ENCODE measurements at places on chromosomes 16 and 17.
A peak's percentile ranks its signal among the peaks of the same experiment; 100 is the strongest.

- no peak for DNase-seq
These were observed 9.6 kb downstream of the PSMD7 start for GRCh38 chr16:74305978-74306784.

- no peak for DNase-seq
These were observed 17.7 kb downstream of the PLCG2 start for GRCh38 chr16:81796583-81797346.

GRCh38 chr16:66910175-66910940 is 8.3 kb downstream of the CDH16 start:
- no peak for DNase-seq

GRCh38 chr16:10240854-10241613 is 58.8 kb upstream of the GRIN2A start:
- DNase-seq, result no peak

DNA sequence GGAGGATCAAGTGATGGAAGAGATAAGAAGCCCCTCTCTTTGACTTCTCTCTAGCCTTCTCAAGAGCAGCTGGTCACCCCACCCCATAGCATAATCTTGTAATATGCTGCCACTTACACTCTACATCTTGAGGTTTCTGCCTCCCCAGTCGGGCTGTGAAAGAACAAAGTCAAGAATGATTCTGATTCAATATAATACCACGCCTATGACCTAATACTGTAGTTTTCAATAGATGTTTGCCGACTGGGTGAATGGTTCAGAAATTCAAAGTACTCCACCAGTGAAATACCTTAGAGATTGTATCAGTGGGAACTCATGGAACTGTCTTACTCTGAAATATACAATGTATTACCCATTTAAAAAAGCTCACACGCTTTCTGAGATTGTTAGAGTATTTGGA is 93.0 kb upstream of the ZFHX3 start:
- DNase-seq, result no peak

DNA sequence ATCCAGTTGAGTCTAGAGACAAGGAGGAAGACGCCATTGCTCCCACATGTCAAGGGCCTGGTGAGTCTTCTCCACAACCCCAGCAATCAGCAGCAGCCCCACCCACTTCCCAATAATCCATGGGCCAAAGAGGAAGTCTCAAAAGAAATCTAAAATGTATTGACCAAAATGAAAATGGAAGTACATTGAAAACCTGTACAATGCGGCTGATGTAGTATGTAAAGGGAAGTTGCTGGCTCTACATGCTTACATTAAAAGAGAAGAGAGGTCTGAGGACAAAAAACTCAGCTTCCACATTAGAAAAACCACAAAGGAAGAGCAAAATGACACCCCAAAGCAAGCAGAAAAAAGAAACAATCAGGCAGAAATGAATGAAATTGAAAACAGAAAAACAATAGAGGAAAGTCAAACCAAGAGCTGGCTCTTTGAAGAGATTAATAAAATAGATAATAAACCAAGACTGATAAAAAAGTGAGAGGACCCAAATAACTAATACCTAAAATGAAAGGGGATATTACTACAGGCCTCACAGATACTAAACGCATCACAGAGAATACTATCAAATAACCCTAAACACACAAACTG is 100.6 kb upstream of the METRNL start:
- DNase-seq, result no peak

- no peak for DNase-seq
These were observed 27.1 kb downstream of the SCPEP1 start for GRCh38 chr17:57004944-57005579.

GRCh38 chr17:66525338-66525737 is 222.9 kb downstream of the PRKCA start:
- DNase-seq, result no peak

DNA sequence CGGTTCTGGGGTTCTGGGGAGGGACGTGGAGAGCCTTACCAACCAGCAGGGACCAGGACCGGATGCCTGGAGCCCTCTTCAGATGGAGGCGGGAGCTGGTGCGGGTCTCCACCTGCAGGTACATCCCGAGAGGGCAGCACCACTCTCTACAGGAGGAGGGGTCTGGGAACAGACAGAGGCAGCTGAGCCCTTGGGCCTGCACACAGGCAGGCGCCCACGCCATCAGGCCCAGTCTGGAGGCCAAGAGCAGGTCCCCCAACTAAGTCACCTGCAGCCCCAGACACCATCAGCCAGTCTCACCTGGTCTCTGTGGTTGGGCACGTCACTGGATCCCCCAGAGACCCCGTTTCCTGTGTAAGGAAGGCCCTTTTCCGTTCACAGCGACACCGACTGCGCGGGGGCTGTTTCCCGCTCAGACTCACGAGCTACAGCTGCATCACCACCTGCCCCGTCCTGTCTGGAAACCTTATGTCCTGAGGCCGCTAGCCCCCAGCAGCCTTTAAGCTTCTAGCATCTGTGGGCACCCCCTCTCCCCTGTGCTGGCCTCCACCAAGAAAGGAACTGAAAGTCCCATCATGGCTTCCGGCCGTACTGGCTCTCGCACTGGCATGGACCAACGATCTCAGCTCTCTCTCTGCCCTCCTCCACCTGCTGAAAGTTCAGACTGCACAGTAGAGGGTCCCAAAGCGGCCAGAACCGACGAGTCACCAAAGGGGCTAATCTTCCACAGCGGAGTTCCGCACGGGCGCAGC is 1.2 kb downstream of the CYBC1 start:
- peak; percentile 56 for DNase-seq

DNA sequence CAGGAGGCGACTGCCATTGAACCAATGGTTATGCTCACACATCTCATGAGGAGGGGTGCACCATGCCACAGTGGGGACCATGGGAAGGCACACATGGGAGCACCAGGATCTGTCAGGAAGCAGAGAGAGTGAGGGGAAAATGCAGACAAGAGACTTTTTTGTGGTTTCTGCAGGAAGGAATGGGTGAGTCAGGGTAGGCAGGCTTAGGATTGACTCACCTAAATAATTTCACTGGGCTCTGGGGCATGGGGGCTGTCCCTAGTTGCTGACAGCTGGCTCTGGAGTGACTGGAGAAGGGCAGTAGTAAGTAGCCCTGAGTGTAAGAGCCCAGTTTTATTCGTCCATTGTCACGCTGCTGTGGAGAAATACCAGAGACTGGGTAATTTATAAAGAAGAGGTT is 202.4 kb downstream of the AXIN2 start:
- no peak for DNase-seq

DNA sequence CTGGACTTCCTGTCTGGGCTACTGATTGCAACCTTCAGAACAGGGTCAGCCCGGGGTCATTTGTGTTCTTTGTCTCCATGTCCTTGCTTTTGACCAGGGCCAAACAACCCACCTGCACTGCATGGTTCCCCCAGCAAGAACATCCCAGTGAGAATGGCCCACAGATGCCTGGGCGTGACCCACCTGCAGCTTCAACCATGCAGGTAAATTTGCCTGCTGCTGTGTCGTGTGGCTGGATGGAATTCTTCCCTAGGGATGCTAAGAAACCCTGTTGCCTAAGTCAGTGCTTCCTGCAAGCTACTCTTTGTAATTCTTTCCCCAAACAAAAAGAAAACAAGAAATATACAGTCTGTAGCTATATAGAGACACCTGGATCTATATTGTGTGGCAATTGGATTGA is 12.5 kb downstream of the CDH13 start:
- no peak for DNase-seq

GRCh38 chr16:81530296-81530721 is 85.7 kb downstream of the CMIP start:
- DNase-seq, result no peak

DNA sequence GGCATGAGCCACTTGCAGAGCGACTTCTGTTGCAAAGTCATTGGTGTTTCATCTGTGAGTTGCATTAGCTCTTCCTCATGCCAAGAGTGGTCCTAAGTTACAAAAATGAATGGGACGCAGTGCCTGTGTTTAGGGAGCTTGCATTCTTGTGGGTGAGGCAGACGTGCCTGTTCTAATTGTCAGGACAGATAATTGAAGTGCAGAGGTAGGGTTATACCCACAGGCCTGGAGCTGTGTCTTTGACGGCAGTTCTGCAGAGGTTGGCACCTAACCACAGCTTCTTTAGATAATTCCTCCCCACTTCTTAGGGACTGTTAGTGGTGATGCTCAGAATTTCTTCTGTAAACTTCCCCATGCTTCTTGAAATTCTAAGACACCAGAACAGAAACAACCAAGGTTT is 307.1 kb downstream of the SNX29 start:
- DNase-seq, result no peak

DNA sequence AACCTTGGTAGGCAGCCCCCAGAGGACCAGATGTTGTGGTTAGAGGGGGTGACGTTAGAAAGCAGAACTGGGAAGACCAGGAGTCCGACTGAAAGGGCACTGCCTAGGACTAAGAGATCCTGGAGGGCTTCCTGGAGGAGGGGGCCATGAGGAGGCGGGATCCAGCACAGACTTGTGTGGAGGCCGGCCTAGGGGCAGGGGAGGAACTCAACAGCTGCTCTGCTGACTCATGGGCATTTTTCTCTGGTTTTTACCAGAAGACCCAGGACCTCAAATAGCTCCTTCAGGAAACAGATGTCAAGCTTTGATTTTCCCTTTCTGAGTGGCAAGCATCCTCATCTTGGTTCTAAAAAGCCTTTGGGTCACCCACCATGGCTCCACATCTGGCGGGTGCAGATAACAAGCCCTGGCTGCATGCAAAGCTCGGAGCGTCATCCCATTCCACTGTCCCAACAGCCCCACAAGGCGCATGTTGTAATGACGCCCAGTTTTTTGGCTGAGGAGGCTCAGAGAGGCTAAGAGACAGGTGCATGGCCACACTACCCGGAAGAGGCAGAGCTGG is 29.0 kb downstream of the IL21R start:
- no peak for DNase-seq

DNA sequence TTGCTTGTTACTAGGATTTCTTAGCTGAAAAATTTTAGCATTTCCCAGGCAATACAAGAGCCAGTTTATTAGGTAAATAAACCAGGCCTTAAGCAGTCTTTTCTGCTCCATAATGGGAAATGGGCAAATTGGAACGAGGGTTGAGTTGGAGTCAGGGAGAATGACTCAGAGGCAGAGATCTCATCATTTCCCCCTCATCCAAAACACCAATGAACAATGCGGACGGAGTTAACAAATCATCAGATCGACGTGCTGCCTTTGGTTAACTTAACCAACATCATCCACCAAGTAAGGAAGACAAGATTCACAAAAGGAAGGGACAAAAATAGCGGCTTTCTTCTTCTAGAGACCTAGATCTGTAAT is 243.5 kb downstream of the STX8 start:
- no peak for DNase-seq

GRCh38 chr17:48604770-48605329 is at the start of gene HOXB6:
Gene HOXB6, minus strand, starts transcription at chr17:48604986. Its CDS starts 6,836 bp downstream, at chr17:48598150.
- DNase-seq, result no peak

DNA sequence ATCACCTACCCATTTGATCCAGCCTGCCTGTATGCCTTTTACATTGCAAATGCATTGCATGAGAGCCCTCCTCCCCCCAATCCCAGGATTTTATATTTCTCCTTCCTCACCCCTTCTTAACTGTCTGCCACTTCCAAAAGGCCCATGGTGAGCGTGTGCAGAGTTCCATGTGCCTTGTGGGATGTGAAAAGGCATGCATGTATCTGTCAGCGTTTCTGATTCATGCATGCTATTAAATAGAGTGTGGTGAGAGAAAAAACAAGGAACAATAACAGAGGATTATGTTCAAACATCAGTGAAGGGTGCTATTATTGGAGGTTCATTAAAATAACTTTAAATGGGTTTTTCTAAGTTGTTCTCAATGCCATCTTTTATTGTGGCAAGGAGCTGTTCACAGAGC is 60.9 kb upstream of the CACNG3 start:
- no peak for DNase-seq

DNA sequence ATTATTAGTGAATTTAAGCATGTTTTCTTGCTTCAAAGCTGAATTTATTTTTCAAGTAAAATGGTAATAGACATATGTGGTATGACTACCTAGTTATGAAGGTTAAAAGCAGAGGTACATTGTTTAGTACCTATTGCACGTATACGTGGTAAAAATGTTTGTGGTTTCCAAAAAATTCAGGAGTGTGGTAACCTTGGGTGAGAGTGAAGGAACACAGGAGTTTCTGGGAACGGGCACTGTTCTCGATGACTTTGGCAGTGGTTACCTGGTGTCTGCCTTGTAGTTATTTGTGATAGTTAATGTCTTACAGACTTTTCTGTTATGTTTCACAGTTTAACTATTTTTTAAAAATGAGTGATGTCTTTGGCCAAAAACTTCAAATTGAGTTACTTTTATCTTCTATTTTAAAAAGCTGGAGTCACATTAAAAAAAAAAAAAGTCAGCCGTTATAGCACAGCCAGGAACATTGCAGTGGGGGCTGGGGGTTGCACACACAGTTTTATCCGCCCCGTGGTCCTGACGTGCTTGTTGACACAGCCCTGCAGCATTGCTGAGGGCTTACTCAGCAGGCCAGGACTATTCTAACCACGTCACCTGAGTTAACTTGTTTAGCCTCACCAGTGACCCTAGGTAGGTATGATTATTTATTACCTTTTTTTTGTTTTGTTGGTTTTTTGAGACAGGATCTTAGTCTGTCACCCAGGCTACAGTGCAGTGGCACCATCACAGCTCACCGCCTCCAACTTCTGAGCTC is 10.9 kb downstream of the JPT2 start:
- no peak for DNase-seq

- no peak for DNase-seq
These were observed 177.9 kb upstream of the NLRP1 start for GRCh38 chr17:5762191-5762590.

- no peak for DNase-seq
These were observed 112.1 kb downstream of the SNX11 start for GRCh38 chr17:48219617-48220016.

DNA sequence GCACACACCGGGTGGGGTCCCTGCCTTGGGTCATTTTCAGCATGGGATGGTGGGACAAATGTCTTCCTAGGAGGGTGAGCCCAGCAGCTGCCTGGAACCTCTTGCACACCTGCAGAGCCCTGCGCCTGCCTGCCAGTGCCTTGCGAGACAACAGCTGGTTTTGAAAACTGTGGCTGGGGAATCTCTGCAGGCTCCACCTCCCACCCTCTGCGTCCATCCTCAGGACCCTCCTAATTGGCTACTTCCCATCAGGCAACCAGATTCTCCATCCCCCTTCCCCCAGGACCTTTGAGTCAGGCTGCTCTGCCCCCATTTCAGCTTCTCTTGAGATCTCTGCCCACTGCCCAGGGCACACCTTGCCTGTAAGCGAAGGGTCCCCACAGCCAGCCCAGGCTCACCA is 26.6 kb downstream of the PEMT start:
- no peak for DNase-seq

DNA sequence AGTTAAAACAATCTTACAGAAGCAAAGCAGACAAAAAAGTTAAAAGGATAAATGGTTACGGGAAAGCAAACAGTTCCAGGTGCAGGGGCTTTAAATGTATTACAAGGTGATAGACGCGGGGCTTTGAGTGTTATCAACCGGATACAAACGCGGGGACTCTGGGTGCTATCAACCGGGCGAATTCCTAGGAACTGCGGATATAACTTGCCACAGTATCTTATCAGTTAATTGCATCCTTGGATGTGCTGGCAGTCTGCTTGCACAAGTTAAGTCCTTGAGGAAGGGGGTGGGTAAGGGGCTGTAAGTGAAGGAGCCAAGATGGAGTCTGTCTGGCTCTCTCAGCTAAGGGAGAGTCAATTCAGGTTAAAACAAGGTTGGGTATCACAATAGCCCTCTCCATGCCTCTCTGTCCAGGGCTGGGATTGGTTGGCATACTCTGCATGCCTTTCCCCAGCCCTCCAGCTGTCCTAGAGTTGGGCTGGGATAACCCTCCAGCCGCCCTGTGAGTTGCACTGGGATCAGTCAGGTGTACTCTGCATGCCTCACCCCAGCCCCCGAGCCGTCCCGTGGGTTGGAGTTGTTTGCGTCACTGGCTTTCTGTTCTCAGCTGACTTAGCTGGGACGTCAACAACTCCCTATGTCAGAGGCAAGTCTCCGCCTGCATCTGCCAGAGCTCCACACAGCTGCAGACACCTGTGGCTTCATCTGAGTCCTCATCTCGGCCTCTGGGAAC is 40.9 kb downstream of the TMEM235 start:
- DNase-seq, result peak; percentile 34

All from activated T-helper 1 cell treated with Interleukin-2 at 50 U/mL for 16 hours (primary cell).